ENCODE measurements at places on chromosomes 6 and 20.

DNA sequence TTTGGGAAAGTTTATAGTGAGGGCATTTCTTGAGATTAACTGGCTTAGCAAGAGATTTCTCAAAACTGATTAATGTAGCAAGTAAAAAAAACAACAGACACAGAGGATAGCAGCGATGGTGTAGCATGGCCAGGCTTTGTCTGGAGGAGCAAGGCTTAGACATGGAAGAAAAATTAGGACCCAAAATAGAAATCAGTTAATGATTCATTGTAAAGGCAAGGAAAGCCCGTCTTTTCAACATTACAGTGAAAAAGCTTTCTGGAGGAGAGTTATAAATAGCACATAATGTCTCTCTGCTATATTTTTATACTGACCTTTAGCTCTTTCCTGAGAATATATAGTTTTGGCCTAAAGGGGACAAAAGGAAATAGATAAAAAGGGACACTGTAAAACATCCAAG is 45.1 kb downstream of the FNDC1 start:
- DNase-seq: no peak

DNA sequence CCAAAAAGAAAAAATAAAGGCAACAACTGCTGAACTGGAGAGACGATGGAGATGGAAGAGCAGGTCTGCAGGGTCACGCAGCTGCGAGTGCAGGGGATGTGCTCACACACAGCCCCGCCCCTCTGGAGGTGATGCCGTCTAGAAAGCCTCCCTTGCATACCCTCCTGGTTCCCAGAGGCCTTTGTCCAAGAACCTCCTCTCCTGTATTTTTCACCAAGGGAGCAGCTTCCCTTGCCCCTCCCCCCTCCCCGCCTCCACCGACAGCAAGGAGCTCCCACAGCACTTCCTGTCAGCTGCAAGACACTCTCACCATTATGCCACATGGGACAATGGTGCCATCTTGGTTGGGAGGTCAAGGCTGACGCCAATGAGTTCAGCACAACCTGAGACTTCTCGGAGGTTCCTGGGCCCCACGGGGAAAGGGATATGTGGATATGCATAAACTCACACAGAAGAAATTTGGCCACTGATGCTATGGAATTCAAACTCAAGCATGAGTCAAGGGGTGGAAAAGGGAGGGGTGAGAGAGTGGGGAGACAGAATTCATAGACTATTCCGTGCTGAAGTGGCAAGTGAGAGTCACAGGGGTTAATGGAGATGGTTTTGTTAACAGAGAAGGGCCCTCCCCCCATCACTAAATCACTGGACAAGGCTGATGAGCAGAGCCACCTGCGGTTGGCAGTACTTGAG is 132.9 kb downstream of the SCML4 start:
- peak; percentile 78 for DNase-seq

DNA sequence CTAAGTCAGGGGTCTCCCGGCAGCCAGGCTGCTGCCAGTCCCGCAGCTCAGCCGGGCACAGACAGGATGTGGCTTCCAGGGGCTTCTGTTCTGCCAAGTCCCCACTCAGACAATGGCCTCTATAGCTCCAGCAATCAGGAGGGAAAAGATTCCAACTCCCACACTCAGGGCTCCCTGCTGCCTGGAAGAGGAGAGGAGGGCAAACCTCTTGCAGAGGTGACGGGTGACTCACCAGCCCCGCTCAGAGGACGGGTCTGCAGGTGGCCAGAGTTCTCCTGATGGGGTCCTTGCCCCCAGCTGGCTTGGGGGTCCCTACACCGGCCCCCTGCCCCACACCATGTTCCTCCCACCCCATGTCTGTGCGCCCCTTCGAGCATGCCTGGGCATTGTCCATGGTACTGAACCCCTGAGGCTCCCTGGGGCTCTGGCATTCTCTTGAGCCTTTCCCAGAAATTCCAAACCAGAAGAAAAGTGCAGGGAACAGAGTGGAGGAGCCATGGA is 32.6 kb downstream of the NTSR1 start:
- no peak for DNase-seq

GRCh38 chr20:43831481-43832065 is 83.1 kb upstream of the TOX2 start:
- DNase-seq: no peak

DNA sequence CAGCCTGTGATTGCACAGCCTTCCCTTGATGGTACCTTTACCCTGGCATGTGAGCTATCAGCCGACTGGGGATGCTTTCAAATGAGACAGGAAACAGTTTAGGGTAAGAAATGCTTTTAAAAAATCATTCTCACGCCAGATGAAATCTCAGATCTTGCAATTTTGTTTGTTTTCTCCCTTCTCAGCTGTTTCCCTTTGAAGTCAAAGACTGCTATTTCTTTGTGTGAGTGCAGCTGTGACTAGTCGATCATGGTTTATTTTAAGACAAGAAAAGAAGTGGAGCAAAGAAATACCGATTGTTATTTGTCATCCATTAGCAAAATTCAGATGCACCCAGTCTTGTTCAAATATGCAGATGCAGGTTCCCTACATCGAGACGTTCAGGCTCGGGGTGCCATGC is 489.7 kb downstream of the QKI start:
- no peak for DNase-seq

DNA sequence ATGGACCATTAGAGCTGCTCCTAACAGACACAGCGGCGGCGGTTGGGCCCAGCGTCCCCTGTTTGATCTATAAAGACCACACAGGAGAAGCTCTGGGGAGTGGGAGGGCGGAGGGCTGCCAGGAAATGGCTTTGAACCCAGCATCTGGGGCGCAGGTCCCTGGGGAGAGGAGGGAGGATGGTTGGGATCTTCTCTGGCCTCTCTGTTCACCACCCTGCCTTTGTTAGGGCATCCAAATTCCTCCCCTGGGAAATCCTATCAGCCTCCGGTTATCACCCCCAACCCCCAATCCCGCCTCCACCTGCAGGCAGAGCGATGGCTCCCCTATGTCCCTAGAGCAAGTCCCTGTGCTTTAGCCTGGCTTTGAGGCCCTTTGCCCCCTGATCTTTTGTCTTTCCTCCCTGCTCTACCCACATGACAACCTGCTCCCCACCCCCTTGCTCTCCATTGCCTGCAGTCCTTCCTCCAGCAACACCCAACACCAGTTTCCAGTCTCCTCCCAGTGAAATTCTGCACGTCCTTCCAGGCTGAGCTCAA is 7.1 kb downstream of the XKR7 start:
- no peak for DNase-seq

Data from NCI-H187 treated with DMSO at 0.1 percent for 48 hours (cell line).